ENCODE measurements at places on chromosomes 3 and 15. TPM values are rescaled to one million over a fixed set of nuclear protein-coding genes. Genes with fewer than 3 reads are reported as not detected.

The SNX1 gene
- 36.5 TPM for total RNA-seq

The CPEB1 gene
- total RNA-seq, result 1.9 TPM

The SLC2A2 gene
- total RNA-seq, result not detected

The RPS27L gene
- total RNA-seq, result 54.1 TPM

The CHCHD6 gene
- 76.0 TPM for total RNA-seq

The TM4SF18 gene
- 0.33 TPM for total RNA-seq

The PPP2R3A gene
- 31.3 TPM for total RNA-seq

The TRIM59 gene
- 3.2 TPM for total RNA-seq

The PAK6 gene
- 9.7 TPM for total RNA-seq

The LRRC31 gene
- total RNA-seq, result not detected

The LYZL4 gene
- 4.3 TPM for total RNA-seq

The THBS1 gene
- total RNA-seq, result 55.2 TPM

The HYAL3 gene
- total RNA-seq, result 6.4 TPM

The CCDC13 gene
- total RNA-seq, result 3.3 TPM

The CD80 gene
- total RNA-seq, result 0.39 TPM

The FBXL22 gene
- 14.4 TPM for total RNA-seq

The LMOD3 gene
- 0.11 TPM for total RNA-seq

The NLGN1 gene
- 10.9 TPM for total RNA-seq
